Suppressor macrophage treated with lipopolysaccharide for 1 hour (primary cell): ENCODE measurements at places on chromosomes 7 and 10.
A peak's percentile ranks its signal among the peaks of the same experiment; 100 is the strongest.

DNA sequence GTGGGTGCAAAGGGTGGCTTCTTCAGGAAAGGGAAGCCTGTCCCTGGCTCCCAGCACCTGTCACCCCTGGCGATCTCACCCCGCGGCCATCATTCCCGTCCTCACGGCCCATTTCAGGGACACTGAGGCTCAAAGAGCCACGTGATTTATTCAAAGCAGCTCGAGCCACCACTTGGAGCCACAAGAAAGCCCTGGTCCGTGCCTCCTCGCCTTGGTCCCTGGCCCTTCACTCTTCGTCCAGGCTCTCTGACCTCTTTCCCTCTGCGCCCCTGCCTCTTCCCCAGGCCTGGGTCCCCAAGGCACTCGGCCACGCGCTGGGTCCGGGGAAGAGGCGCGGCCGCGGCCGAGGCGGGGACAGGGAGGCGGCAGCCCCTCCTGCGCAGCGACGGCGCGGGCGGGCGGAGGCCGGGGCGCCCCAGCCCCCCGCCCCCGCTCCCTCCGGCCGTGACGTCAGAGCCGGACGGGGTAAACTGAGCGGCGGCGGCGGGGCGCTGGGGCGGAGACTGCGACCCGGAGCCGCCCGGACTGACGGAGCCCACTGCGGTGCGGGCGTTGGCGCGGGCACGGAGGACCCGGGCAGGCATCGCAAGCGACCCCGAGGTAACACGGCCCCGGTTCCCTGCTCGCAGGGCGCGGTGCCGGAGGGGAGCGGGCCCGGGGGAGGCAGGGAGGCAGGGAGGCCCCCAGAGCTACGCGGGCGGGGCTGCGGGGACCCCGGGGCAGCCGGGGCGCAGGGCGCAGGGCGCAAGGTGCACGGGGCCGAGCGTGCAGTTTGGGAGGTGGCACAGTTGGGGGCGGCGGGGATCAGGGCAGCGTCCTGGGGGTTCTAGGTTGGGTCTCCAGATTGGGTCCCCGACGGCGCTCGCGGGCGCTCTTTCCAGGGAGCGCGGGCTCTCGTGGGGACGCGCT, at the start of gene SLC18A2:
TSS of gene SLC18A2 (plus strand) at position 494 of the 909 bp plus-strand sequence. CDS start 580 bp downstream, outside the sequence.
- DNase-seq, result no peak

DNA sequence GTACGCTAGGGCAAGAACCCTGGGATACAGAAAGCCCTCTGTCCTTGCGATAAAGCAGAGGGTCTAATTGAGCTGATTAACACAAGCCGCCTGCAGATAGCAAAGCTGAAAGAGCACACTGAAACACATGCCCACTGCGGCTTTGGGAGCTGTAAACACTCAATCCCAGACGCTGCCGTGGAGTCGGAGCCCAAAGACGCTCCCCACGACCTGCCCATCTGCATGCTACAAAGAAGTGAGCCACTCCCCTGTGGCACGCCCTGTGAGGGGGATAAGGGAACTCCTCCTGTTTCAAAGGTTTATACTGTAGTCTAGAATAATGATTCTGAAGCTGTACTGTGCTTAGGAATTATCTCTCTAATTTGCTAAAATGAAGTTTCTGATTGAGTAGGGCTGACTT, 985.6 kb upstream of the GHITM start:
- DNase-seq, result no peak

DNA sequence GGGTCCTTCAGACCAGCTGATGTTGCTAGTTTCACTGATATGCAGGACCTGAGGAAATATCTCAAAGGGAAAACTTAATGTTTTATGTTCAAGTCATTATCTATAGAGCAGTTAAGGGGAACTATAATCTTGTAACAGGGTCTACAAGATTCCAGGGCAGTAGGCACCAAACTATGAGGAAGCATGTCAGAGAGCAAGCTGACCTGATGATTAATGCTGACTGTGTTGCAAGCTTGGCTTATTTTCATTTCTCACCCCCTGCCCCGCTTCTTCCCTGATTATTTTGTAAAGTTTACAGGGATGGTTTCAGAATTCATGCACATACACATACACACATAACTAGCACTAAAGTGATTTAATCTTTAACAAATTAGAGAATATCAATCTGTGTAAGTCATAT, 84.3 kb upstream of the CACNA2D1 start:
- DNase-seq, result peak; percentile 29

DNA sequence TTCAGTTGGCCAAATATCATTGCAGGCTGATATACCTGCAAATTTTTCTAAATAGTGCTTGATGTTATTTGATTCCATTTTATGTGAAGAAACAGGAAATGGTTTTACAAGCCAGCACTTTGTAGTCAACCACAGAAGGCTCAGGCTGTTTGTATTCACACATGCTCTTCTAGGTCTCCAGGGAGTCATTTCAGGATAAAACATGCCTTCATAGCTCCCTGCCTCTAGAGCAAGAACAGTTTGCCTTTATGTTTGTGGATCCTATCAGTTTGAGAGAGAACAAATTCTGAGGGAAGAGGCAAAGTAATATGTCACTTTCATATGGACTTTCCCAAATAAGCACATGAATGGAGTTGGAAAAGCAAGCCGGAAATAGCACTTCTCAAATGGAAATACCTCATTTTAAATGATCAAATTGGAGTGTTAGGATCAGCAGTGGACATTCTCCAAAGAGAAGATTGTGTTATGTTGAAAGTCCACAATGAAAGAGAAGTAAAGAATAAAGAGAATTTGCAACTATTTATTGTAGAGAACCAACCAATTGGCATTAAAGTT, 277.6 kb downstream of the KCND2 start:
- no peak for DNase-seq

DNA sequence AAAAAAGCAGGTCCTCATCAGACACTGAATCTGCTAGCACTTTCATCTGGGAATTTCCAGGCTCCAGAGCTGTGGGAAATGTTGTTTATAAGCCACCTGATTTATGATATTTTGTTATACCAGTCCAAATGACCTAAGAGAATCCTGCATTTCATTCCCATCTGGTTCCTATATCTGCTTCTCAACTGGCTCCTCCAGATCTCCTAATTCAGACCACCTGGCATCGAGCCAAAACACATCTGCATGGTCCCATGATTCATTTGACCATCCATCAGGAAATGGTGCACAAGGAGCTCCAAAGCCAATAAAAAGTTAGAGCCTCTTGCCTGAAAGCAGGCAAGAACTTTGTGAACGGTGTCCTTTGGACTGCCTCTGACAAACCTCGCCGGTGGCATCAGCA, 108.9 kb downstream of the IPMK start:
- DNase-seq, result no peak

DNA sequence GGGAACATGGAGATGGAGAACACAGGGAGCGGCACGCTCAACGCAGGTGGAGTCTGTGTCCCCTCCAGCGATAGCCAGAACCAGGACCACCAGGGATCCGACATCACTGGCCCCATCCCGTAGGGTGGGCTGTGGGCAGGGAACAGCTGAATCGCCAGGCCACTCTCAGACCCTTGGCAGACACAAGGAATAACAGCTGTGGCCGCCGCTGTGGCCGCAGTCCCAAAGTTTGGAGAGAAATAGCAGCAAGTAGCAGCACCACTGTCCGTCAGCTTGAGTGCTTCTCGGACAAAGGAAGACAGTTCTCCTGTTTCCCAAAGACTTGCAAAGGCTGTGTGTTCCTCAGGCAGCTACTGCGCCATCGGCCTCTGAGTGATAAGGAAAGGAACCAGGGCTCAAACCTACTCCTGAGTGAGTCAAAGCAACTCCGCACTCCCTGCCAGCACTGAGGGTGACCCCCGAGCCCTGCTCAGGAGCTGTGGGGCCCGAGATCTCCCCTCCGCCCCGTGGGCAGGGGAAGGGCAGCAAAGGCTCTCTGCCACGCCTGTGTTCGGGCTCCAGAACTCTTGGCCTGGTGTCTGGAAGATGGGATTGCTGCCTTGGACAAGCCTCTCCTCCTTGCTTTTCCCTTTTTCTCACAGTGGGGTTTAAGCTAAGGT, 82.3 kb upstream of the FAM20C start:
- no peak for DNase-seq

- no peak for DNase-seq
Observed at GRCh38 chr7:131604841-131605279, 48.4 kb upstream of the PODXL start.

- DNase-seq, result peak; percentile 17
Observed at GRCh38 chr7:55432939-55433784, 68.0 kb downstream of the LANCL2 start.

GRCh38 chr10:44295644-44296241, 89.2 kb downstream of the CXCL12 start:
- DNase-seq, result no peak

DNA sequence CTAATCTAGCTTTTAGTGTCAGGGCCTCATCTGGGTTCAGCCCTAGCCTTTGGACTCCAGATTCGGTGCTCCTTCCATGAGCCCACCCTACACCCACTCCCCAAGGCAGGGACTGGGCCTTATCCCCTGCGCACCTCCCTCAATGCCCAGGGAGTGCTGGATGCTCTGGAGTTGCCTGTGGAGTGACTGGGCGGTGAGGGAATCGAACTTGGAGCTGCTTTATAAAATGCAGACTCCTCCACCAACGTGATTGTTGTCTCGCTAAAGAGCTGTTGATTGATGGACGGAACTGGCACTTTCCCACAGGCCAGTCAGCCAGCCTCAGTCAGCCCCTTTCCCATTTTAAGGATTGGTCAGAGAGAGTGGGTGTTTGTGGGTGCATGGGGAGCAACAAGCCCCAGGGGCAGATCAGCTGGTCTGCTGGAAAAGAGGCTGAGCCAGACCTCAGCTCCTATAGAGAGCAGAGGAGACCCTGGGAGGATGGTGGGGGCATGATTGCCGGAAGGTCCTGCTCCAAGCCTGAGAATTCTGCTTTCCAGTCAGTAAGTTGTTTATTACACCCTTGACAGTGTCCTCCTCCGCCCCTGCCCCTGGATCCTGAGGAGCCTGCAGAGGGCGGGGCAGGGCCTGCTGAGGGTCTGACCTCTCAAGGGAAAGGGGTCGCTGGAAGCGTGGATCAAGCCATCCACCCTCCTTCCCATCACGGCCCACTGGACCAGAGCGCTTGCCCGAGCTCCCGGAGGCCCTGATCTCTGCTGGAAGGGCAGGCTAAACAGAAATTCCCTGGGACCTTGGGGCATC, 16.7 kb downstream of the UNC5B start:
- DNase-seq, result no peak

DNA sequence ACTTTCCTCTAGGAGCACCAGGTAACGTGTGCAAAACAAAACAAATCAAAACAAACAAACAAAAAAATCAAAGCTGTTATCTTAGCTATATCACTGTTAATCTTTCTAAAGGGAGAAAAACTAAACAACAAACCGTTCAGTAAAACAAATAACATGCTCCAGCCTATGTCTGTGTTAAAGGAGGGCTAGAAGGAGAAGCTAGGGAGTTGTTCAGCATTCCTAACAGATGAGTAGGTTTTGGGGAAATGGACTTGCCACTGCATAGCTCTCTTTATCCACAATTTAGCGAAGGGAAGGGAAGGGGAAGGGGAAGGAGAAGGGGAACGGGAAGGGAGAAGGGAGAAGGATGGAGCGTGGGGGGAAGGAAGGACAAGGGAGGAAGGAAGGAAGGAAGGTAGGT, 134.2 kb upstream of the AKR1E2 start:
- DNase-seq, result no peak

DNA sequence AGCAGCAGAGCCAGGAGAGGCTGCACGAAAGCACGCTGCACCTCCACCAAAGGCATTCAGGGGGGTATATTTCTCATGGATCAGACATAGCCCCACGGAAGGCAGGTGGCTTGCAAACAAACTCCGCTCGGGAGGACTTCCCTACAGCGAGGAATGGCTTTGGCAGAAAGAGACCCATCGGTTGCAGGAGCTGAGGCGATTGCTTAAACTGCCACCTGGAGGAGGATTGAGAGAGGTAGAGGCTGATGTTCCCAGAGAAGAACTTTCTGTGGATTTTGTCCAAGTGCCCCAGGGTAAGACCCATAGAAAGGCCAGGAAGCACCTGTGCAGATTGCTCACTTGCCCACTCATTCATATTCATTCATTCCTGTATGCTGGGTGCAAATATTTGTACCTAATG, 89.1 kb downstream of the NEUROD6 start:
- no peak for DNase-seq

DNA sequence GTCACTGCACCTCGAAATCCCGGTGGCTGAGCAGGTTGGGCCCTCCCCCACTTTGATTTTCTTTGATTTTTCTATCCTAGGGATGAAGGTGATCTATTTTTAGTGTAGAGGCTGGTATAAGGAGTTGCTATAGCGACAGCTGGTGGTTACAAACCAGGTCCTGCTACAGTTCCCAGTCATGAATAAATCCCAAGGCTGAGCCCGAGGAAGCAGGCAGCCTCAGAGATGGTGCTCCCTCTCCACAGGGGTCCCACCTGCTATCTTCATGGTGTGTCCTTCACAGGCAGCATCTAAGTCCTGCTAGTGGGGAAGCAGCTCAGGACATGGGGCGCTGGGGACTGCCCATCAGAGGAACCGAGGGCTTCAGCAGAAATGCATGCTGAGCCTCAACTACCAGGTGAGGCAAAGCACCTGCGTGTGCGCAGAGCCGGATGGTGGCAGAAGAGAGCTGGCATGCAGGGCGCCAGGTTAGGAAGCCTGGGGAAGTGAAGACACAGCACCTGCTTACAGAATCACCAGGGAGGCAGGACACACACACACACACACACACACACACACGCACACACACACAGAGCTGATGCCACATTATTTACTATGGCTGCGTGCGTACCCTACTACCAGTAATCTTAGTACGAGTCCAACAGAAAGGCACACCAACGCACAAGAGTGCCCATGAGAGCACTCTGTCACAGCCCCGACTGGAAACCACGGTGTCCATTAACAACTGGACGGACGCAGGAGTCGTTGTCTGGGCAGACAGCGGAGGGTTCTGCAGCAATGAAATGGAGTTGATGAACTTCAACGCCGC, 150.9 kb downstream of the PRKAG2 start:
- DNase-seq, result no peak

DNA sequence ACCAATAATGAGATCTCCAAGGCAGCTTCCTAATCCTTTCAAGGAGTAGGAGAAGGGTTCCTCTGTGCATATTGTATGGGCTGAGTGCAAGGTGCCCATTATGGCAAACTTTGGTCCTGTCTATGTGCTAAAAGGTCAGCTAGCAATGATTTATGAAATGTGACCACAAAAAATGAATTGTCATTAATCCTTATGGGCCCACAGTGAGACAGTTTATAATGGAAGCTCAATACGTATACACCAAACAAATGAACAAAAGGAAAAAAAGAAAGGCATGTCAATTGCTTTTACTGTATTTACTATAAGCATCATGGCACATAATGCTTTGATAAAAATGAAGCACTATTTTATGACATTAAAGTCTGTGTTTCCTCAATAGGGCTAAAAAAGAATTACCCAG, 54.5 kb downstream of the ELAPOR2 start:
- DNase-seq, result no peak

DNA sequence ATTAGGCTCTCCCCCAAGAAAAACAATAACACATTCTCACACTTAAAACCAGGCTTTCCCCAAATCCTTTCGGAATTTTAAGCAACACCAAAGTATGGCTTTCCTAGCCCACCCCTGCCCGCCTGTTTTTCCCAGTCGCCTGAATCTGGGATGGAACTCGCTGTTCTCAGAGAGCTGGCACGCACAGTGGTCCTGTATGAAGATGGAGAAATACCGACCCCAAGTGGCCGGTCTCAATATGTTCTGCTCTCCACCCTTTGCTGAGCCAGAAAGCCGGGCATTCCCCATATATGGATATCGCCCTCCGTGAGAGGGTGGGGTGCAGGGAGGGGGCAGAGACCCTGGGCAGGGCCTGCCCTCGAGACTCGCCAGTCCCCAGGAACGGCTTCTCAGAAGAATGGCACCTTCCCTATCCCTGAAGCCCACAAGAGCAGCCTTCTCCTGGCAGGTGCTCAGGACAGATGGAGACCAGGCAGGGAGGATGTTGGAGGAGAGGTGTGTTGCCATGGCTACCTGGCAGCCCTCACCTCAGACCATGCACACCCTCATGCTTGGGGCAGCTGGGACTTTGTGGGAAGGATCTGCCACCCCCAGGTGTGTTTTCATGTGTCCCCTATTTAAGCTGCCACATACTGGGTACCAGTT, 3.4 kb downstream of the TACR2 start:
- peak; percentile 71 for DNase-seq
